ENCODE measurements at places on chromosomes 6 and 20.

- DNase-seq, result no peak
These were observed 65.5 kb downstream of the SOBP start for GRCh38 chr6:107555449-107555848.

DNA sequence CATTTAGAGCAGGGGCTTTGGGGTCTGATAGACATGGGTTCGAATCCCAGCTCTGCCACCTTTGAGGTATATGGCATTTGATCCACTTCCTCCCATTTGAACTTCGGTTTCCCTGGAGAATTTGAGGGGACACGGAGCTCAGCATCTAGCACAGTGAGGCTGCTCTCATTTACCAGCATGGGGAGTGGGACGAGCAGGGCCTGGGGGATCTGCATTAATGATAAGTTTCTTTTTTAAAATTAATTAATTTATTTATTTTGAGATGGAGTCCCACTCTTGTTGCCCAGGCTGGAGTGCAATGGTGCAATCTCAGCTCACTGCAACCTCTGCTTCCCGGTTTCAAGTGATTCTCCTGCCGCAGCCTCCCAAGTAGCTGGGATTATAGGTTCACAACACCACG, 52.6 kb downstream of the VSTM2L start:
- DNase-seq, result no peak

GRCh38 chr6:124947971-124948451, 14.2 kb upstream of the RNF217 start:
- no peak for DNase-seq

DNA sequence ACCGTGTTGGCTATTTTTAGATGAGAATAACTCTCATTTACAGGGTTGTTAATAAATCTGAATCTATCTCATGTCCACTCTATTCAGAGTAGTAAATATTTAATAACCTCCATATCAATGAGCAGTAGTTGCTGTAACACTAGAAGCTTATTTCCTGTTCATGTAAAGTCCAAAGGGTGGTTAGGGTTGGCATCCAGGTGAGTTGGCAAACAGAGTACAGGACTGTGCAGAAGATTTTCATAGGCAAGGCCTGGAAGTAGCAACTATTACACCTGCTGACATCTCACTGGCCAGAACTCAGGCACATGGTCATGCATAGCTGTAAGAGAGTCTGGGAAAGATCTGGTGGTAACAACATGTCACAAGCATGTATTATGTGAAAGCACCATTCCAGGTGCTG, 147.5 kb downstream of the PHF3 start:
- DNase-seq, result no peak

GRCh38 chr6:36700071-36700812, 2.6 kb downstream of the RAB44 start:
- no peak for DNase-seq

GRCh38 chr6:54710456-54710855, 136.1 kb upstream of the FAM83B start:
- DNase-seq, result no peak

DNA sequence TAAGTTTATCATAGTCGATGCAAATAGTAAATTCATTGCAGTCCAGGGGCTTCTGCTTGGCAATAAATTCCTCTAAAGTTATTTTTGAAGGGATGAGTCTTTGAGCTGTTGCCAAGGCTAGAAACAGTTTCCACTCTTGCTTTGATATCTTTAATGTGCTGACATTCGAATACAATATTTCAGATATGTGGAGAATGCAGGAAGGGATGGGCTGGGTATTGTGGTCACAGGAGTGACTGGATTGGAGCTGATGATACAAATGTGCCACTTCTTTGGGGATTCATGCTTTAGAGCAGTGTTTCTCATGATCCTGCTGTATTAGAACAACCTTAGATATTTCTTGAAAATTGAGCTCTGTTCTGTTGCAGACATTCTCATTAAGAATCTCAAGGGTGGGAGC, 139.0 kb downstream of the PRDM13 start:
- no peak for DNase-seq

DNA sequence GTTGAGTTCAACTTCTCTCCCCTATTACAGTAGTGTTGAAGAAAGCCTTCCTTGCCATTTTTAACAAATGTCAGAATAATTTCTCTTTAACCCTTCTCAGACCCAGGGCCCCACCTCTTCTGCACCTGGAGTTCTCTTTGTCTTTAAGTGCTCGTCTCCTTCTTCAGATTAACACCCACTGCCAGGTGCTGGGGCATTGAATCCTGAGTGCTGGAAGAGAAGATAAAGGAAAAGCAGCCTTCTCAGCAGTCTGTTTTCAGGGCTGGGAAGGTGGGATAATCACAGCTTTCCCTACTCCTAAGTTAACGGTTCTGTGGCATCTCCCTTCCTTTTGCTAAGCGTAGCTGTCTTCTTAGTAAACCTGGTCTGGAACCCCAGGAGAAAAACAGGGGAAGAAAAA, 114.6 kb upstream of the TAB2 start:
- no peak for DNase-seq

DNA sequence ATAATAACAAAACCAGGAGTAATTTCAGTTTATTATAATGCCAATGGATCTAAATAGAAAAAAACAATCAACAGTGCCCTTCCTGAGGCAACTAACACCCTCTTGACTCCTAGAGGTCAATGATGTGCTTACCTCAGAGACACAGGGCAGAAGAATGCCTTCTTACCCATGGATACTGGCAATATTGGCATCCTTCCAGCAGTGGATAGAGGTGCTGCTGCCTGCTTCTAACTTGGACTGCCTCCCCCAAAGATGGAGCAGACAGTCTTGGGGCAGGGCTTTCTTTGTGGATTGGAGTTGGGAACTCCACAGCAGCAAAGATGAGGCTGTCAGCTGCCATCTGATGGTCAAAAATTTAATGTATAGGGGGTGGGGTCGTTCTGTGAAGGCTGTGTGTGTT, 78.7 kb downstream of the AK9 start:
- DNase-seq, result no peak

- peak; percentile 66 for DNase-seq
These were observed 7.8 kb downstream of the UBE3D start for GRCh38 chr6:83057705-83058321.

DNA sequence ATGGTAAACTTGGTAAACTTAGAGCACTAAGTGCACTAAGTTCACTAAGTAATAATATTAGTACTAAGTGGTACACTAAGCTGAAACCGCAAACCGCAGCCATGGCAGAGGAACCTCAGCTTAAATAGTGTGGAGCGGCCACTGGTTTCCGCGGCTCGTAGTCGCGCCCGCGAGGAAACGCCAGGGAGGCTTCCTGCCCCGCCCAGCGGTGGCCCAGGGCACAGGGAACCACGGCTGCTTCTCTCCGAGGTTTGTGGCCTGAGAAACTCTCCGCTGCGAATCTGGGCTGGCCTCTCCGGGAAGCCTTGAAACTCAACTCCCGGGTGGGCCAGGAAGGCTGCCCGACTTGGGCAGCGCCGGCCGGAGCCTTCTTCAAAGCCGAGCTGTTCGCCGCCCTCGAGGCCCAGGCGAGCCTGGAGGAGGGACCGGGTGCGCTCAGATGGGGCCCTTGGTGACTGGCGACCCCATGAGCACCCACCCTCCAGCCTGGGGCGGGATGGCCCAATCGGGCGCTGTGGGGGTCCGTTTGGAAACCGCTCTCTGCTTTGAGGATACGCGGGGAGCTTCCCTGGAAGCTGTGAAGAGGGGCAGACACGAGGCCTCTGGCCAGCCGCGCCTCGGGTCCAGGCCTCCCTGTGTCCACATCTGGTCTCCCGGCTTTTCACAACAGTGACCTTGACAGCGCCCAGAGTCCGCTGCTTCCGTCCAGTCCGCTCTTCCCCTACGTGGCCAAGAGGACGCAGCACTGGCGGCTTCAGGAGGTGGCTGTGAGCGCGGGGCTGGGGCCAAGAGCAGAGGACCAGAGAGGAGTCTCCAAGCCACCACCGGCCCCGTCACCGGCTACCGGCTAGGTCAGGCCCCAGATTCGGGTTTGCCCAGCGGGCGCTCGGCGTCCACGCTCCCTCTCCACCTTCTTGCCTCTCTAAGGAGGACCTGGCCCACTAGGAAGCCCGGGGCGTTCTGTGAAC, 25.4 kb upstream of the HLA-E start:
- DNase-seq, result peak; percentile 92

GRCh38 chr20:64254571-64255360, 782 bp upstream of the PCMTD2 start:
- no peak for DNase-seq

DNA sequence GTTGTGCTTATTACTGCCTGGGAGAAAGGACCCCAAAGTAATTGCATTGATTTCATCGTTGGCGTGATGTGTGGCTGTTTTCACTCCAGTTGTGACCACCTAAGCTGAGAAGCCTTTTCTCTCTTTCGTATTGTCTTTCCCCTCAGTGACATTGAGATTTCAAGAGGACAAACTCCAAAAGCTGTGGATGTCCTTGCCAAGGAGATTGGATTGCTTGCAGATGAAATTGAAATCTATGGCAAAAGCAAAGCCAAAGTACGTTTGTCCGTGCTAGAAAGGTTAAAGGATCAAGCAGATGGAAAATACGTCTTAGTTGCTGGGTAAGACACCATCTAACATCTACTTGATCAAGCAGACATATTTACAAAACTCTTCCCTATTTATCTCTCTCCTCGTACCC, 60.5 kb downstream of the MTHFD1L start:
- DNase-seq, result no peak

DNA sequence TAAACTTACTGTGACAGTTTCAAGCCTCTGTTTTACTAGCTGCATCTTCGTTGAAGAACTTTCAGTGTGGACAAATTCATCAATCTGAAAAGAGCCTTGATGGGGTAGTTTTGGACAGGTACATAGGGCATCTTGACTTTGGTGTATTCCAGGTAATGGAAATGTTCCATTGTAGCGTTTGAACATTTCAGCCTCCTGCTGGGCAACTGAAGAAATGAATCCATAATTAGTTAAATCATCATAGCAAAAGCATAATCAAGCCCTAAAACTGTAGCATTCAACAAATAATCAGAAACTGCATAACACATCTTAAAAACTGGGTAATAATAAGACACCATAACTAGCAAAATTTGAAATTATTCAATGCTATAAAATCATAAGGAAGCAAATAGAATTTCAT, 86.2 kb downstream of the AHI1 start:
- peak; percentile 46 for DNase-seq

DNA sequence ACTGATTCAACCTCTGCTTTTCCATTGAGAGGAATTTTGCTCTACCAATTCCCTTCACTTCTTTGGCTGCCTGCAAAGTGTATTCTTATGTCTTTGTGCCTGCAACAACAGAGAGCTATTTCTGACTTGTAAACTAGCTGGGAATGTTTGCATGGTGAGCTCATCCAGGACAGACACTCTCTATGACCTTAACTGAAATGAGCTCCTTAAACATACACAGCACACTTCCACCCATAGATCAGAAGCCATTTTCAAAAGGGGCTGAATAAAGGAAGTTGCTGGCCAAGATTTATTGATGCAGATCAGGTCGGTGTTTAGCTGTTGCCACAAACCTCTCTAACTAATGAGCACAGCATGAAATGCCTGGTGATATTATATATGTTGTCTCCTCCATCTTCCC, 377.7 kb downstream of the BTBD9 start:
- DNase-seq, result no peak

DNA sequence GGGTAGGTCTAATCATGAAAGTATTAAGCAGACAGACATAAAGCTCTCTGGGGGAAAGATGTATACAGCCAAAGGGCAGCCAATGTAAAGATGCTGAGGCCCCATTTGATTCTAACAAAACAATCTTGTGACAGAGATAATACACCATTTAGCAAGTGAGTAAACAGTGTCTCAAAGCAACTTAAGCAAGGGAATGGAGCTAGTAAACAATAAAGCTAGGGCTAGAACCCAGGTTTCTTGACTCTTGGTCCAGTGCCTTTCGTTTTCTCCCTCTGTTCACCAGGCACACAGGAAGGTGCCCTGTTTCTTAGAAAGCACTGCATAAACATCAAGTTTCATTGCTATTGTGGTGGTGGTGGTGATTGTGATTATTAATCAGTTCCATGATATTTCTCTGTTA, 5.1 kb downstream of the ELOVL2 start:
- no peak for DNase-seq

- DNase-seq, result no peak
These were observed 71.9 kb downstream of the NOL4L start for GRCh38 chr20:32513031-32513866.

GRCh38 chr6:162068340-162068739, 659.2 kb downstream of the PRKN start:
- DNase-seq, result no peak

DNA sequence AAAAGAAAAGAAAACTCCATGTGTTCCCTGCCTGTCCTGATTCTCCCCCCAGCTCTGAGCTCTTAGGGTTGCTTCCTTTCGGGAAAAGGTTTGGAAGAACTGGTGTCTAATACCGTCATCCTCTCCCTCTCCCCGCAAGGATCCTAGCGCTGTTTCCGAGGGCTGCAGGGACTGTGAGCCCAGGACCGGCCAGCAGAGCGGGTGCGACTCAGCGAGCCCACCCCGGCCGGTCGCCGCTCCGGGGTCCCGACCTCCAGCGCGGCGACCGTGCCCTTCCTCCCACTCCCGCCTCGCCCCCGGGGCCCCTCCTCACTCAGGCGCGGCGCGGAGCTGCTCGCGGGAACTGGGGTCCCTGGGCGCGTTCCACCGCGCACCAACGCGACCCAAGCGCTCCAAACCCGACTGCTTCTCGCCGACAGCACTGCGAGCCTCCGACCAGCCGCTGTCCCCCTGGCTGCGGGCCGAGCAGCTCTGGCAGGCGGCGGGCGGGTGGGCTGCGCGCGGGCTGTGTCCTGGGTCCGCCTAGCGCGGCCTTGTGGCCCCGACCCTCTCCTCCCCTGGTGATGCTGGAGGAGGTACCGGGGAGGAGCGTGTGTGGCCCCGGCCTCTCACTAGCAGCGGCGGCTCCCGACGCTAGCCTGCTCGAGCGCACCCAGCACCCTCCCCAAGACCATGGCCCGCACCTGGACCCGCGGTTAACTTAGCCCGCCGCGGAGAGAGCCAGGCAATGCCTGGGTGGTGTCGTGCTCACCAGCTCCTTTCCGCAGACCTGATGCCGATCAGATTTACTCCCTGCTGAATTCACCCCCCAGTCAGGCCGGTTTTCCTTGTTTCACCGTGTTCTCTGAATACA, at the start of gene PLA2G7:
TSS of gene PLA2G7 (minus strand) at position 509 of the 853 bp plus-strand sequence. CDS start 12,484 bp downstream, outside the sequence.
- DNase-seq, result no peak

DNA sequence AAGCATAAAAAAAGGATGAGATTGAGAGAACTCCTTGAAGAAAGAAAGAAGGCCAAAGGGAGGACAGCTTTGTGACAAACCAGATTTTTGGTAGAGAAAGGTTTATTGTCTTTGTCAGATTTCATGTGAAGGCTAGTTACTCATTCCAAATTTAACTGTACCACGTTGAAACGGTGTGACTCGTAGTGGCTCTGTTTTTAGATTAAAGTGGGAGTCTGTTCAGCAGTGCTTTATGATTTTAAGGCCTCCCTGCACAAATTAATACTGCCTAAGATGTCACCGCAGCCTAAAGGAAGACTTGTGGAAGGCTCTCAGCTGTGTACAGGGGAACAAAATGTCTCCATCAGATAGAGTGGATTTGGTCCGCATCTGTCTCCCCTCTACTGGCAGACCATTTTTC, 35.9 kb downstream of the CDC40 start:
- no peak for DNase-seq

GRCh38 chr6:131960371-131961133, 9.4 kb upstream of the CCN2 start:
- no peak for DNase-seq

GRCh38 chr6:149061930-149062329, 255.6 kb upstream of the TAB2 start:
- peak; percentile 62 for DNase-seq

Measured in common myeloid progenitor, CD34-positive (primary cell).